ENCODE measurements at places on chromosomes 4 and X.

- no peak for DNase-seq
Observed at GRCh38 chr4:154082760-154083535, 294.1 kb upstream of the SFRP2 start.

DNA sequence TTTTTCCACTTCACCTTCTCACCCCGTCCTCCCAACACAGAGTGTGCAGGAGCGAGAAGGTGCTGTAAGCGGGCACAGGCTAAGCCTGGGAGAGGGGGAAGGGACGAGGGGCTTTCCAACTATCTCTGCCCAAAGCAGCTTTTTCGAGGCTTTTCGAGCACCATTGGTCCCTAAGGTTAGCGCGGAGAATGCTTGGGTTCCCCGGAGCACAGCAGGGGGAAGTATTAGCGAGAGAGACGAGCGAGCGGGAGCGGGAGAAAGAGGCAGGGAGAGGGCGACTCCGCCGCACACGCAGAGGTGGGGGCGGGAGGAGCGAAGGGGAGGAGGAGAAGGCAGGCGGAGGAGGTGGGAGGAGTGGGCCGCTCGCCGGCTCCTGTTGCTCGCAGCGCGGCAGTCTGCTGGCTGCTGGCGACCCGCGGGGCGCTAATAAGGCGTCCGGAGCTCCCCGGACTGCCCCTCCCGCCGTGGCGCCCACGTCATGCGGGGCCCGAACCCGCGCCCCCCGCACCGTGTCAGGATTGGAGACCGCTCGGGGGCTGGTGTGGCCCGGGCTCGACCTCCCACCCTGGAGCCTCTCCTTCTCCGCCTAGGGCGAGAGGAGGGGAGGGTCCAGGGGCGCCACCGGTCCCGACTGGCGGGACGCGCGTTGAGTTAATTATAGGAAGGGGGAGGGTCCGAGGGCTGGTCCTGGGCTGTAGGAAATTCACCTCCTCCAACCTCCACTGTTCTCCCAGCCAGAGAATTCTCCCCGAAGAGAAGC lies at the start of gene ADAMTS3:
TSS of gene ADAMTS3 (minus strand) at position 263 of the 760 bp plus-strand sequence. CDS start 459 bp downstream, outside the sequence.
- peak; percentile 37 for DNase-seq

DNA sequence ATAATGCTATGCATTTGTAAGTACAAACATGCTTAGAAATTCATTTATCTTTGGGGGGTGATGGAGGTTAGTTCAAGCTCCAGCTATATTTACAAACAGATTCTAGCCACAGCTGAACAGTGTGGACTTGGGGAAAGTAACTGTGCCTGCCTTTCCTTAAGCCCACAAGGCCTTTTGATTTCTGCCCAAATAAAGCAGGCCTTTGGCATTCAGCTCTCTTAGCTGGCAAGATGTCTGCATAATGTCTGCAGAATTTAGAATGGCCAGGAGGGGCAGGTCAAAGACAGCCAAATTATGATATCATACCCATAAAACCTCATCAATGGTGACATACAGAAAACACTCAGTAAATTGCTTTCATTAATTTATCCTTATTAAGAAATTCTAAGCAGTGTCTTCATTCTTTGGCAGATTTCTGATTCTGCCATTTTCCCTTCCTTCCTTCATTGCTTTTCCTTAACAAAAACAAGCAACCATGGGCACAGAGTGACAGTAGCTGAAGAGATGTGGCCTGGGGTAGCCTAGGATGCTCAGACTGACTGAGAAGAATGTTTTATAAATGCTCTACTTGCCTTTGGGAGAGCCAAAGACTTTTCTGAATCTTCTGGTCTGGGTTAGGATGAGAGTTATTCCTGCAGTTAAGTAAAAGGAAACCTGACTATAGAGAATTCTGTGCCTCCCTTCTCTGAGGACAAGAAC lies 538.7 kb upstream of the NR3C2 start:
- no peak for DNase-seq

DNA sequence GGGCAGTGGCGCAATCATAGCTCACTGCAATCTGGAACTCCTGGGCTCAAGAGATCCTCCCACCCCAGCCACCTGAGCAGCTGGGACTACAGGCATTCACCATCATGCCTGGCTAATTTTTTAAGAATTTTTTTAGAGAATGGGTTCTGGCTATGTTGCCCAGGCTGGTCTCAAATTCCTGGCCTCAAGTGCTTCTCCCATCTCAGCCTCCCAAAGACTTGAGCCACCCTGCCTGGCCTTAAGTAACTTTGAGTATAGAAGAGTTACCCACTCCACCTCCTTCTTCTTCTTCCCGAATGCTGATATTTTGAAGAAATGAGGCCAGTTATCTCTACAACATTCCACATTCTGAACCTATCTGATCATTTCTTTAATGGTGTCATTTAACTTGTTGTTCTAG lies 72.4 kb upstream of the WWC2 start:
- no peak for DNase-seq

- no peak for DNase-seq
Observed at GRCh38 chr4:138393886-138394610, 151.9 kb upstream of the SLC7A11 start.
